Myometrial cell (primary cell): ENCODE measurements at places on chromosomes 6 and 20. TPM values are rescaled to one million over a fixed set of nuclear protein-coding genes. Genes with fewer than 3 reads are reported as not detected.

Gene TMEM74B
- total RNA-seq, result not detected in 2 replicates

Gene RIPPLY2
- total RNA-seq, result not detected in 2 replicates

Gene CST2
- not detected in 2 replicates for total RNA-seq

Gene PXMP4
- total RNA-seq, result 6.3 and 9.4 TPM in 2 replicates

Gene EGFL8
- 1.2 TPM in 1 of 2 replicates, not detected in the other for total RNA-seq

Gene CAGE1
- not detected in 2 replicates for total RNA-seq

Gene BIRC7
- total RNA-seq, result not detected in 2 replicates
